ENCODE measurements at places on chromosomes 16 and 17.

DNA sequence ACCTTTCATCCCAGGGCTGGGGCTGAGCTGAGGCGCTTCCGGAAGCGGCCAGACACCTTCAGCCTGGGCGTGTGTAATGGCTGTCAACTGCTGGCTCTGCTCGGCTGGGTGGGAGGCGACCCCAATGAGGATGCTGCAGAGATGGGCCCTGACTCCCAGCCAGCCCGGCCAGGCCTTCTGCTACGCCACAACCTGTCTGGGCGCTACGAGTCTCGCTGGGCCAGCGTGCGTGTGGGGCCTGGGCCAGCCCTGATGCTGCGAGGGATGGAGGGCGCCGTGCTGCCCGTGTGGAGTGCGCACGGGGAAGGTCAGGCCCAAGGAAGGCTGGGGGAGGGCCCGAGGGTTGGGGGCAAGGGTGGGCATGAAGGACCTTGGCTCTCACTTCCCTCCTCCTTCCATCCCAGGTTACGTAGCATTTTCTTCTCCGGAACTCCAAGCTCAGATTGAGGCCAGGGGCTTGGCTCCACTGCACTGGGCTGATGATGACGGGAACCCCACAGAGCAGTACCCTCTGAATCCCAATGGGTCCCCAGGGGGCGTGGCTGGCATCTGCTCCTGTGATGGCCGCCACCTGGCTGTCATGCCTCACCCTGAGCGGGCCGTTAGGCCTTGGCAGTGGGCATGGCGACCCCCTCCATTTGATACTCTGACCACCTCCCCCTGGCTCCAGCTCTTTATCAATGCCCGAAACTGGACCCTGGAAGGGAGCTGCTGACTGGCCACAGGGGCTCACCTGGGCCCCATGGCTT lies 19.6 kb downstream of the PFAS start:
- no peak for DNase-seq

DNA sequence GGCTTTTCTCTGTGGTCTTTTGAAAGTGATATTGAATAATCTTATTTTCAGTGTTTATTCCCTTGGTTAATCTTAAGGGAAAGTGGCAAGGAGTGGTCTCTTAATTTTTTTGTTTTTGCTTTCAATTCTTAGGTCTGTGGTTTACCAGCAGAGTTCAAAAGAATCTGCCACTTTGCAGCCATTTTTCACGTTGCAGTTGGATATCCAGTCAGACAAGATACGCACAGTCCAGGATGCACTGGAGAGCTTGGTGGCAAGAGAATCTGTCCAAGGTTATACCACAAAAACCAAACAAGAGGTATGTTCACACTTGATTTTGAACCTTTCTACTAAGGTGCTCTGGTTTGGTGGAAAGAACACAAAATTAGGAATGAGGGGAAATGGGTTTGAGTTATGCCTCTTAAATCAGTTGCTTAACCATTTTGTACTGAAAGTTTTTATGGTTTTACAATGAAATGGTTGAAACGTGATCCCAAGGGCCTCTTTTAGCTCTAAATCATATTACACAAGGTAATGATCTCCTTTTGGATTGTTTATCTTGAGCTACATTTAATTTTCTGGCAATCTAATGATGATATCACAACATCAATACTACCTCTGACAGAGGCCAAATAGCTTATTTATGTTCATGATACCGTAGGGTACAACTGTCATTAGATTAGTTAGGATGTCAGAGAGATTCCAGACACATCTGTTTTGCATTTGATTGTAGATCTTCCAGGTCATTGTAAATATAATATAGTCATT lies 51.6 kb upstream of the CRISPLD2 start:
- no peak for DNase-seq

GRCh38 chr17:81448950-81449349 lies 53.7 kb downstream of the BAHCC1 start:
- no peak for DNase-seq

- peak; percentile 5 for DNase-seq
Observed at GRCh38 chr17:67602974-67603373, 114.8 kb upstream of the NOL11 start.

DNA sequence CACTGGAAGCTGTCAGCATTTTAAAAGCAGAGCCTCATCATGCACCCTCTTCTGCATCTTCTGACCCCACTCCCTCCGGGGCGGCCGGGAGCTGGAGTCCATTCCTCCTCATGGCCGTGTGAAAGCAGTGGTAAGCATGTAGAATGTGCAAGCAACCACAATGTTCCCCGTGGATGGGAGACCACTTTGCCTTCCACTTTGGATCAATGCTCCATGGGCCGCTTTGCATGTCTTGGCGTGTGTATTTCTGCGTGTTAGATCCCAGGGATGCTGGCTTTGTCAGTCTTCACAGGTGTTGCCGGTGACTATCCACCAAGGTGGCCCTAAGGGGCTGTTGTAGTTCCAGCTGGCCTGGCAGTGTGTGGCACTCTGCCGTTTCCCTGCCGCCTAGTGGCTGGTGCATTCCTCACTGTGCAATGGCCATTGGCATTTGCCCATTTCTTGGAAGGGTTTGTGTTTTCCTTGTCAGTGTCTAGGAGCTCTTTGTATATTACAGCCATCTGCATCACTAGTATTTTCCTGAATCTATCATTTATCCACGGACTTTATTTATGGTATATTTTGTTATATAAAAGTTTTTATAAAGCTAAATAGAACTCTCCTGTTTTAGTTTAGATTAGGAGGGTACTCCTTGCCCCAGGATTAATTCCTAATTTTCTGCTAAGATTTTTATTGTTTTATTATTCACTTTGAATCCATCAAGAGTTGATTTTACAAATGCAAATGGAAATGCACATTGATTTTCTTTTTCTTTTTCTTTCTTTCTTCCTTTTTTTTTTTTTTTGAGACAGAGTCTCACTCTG lies 5.8 kb upstream of the ALDH3A1 start:
- DNase-seq = no peak

DNA sequence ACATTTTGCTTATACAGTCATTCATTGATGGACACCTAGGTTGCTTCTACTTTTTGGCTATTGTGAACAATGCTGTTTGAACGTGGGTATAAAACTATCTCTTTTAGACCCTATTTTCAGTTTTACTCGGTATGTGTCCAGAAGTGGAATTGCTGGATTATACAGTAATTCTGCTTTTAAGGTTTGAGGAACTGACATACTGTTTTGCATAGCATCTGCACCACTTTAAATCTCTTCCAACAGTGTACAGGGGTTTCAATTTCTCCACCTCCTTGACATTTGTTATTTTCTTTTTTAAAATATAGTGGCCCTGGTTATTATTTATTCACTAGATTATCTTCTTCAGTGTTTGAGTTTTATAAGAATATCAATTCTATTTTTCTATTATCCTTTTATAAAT lies 116.9 kb downstream of the USP22 start:
- DNase-seq = no peak

DNA sequence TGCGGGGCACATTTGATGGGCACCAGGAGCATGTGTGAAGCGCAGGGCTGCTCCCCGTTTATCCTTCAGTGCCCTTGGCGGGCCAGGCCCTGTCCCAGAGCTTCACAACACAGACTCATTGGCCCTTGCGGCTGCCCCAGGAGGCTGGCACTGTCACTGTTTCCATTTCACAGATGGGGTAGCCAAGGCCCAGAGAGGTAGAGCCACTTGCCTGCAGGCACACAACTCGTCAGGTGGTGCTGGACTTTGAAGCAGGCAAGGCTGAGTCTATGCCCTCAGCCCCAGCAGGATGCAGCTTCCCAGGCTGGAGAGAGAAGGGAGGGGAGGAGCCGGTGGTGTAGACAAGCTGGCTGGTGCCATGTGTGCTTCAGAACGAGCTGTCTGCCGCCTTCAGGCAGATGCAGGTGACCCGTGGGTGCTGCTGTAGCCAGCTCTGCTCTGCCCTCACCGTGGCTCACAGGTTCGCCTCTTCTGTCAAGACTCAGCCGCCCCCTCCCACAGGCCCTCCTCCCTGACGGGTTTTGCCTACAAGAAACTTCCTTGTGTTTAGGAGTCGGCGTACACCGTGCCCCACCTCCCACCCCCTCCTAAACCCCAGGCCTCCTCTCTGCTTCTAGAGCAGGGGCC lies 232.3 kb upstream of the CIBAR2 start:
- DNase-seq = no peak

DNA sequence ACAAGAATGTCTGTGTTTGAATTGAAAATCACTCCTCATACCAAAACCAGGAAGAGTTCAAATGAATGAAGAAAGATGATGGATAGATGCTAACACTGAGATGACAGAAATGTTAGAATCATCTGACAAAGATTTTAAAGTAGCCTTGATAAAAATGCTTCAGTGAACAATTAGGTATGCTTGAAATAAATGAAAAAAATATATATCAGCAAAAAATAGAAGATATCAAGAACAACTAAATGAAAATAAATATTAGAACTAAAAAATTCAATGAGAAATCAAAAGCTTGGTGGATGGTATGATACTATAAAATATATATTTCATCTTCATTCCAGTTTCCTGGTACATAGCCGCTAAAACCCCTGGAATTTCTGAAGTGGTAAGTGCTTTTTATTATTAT lies 8.6 kb upstream of the ACSM3 start:
- DNase-seq = no peak

DNA sequence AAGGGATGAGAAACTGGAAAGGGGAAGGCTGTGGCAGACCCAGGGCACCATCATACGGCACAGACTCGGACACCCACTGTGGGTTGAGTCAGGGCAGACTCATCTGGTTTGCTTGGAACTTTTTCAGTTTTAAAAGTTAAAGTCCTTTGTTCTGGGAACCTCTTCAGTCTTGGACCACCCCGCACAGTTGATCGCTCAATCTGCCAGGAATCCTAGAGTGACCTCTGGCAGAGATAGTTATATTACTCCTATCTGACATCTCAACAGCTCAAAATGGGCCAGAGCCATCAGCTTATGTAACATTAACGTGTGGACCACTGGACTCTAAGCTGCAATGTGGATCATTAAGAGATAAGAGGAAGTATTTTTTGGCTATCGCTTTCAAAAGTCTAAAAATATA lies 164.3 kb downstream of the ABCA8 start:
- no peak for DNase-seq

DNA sequence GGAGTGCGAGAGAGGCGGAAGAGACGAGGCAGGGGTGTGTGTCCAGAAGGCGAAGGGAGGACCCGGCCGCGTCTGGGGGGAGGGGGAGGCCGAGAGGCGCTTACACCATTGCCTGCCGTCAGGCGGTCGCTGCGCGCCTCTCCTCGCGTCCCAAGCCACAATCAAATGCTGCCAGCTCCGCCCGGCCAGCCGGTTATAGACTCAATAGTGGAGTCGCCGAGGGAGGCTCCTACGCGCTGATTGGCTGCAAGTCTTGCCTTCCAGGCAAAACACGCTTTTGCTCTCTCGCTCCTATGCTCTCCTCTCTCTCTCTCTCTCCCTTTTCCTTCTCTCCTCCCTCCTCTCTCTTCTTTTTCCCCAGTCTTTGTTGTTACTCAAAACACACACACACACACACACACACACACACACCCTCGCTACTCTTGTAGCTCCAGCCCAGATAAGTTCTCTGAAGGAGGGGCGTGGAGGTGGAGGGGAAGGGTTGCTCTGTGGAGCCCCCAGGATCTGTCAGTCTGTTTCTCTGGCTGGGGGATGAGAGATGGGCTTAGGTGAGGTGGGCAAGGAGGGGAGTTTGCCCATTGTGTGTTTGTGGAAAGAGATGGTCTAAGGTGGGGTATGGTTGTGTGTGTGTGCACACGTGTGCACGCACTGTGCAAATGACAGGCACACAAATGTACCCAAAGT lies at the start of gene DLX3:
TSS of gene DLX3 (minus strand) at position 170 of the 684 bp plus-strand sequence. CDS start 226 bp downstream, outside the sequence.
- DNase-seq = no peak

GRCh38 chr16:1959269-1960039 lies at the start of gene NDUFB10:
TSS of gene NDUFB10 (plus strand) at chr16:1959538. CDS start at chr16:1959625, 87 bp downstream.
- peak; percentile 81 for DNase-seq

DNA sequence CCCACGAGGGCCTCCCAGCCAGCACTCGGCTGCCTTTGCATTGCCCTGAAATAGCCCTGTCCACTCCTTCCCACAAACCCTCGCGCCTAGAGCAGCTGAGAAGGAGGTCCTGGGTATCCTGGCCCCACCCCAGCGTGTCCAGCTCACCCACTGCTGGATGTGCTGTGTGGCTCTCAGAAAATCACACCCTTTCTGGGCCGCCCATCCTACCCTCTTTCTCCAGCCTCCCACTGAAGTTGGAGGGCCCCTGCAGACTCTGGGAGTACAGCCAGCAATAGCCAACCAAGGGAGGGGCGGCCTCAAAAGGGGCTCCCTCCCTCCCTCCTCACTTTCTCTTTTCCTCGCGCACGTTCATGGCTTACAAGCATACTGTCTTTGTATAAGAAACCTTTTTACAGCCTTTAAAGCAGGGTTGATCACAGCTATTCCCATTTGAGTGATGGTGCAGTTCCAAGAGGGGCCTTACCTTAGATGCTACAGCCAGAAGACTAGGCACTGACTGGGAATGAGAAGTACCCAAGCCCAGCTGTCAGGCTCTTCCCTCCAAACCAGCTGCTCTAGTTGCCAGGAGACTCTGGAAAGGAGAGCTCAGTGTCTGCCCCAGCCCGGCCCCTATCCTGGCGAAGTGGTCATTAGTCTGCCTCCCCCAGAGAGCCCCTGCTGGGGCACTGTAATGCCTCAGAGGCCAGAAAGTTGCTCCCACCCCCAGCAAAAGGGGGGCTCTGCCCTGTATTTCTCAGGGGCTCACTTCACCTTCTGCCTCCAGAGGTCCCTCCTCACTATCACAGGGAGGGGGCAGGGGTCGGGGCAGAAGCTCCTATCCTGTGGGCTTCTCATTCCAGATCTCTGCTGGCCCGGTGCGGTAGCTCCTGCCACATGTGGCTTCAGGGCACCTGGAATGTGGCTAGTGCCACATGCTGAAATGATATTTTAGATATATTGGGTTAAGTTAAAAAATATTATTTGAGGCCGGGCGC lies 38.1 kb downstream of the DCAKD start:
- DNase-seq = no peak

GRCh38 chr16:30983289-30983889 lies 1.6 kb upstream of the HSD3B7 start:
- DNase-seq = no peak

- DNase-seq = no peak
Observed at GRCh38 chr16:86363836-86364618, 146.3 kb upstream of the FOXF1 start.

DNA sequence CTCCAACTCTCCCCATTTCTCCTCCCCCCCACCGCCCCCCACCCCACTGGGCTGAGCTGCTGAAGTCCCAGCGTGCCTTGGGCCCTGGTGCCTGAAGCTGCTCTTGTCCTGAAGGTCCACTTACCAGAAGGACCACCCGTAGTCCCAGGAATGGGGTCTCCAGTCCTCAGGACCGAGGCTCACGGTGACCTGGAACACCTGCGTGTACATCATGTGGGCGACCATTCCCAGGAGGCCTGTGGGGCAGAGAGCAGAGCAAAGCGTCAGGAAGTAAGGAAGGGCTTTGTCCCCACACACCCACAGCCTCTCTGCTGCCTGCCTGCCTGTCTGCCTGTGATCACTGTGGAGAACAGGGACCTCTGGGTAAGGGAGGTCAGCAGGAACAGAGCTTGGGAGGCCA lies 218.7 kb downstream of the GSG1L start:
- no peak for DNase-seq

- no peak for DNase-seq
Observed at GRCh38 chr16:22632606-22633005, 121.9 kb downstream of the NPIPB5 start.

- DNase-seq = no peak
Observed at GRCh38 chr16:56574625-56575024, 9.8 kb downstream of the MT4 start.
